ENCODE measurements at places on chromosomes 12 and 14.

DNA sequence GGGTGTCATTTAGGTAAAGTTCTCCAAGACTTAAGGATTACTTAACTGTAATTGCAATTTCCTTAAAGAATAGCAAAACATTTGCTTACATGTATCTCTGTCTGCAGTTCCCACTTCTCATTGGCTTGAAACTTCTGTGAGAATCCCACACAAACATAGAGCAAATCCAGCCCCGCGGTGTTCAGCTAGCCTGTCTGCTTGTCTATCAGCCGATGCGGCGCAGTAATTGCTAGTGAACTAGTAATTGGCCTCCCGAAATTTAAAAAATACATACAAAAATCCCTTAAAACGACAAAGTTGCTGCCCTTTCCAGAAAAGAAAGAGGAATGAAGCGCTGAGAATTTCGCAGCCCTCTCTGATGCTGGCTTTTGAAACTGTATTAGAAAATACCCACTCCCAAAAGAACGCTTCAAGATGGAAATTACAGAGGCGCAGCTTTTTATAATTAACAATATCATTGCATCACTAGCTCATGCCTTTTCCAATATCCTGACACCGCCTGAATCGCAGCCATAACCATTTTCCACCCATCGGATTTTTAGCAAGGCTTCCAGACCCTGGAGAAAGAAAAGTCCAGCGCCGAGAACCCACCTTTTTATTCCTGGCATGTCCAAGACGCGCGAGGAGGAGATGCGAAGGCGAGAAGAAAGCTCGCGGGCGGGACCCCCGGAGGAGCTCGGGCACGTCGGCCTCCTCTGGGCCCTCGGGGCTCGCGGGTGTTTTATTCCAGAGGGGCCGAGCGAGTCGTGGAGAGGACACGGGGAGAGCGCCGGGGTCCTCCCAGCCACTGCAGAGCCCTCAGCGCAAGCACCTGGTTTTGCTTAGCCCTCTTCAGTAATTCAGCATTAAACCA lies 646 bp downstream of the FBLN5 start:
- no peak overlapping the region for H3K27ac ChIP-seq
- H3K4me1 ChIP-seq, result peaks cover 9% of the 10 kb centered on the region
- no peak for DNase-seq
- H3K27me3 ChIP-seq, result peaks cover 25% of the 10 kb centered on the region

DNA sequence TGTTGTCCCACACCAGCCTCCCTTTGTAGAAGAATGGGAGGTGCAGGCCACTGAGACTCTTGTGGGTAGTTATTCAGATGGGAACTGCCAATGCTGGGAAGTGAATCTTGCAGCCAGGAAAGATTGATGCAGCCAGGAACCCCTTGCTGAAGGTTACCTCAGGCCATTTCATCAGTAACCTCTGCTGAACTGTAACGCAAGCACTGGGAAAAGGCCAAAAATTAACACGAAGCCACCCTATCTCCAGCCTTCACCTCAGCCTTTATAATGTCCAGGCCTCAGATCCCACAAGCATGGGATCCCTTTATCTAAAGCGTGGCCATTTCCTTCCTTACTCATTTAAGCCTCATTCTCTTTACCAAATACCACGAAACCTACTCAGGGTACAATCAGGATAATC lies 211.1 kb downstream of the SPTSSA start:
- no peak for DNase-seq
- no peak overlapping the region for H3K4me3 ChIP-seq
- no peaks in the 10 kb centered on the region for H3K36me3 ChIP-seq
- H3K4me1 ChIP-seq, result no peaks in the 10 kb centered on the region

DNA sequence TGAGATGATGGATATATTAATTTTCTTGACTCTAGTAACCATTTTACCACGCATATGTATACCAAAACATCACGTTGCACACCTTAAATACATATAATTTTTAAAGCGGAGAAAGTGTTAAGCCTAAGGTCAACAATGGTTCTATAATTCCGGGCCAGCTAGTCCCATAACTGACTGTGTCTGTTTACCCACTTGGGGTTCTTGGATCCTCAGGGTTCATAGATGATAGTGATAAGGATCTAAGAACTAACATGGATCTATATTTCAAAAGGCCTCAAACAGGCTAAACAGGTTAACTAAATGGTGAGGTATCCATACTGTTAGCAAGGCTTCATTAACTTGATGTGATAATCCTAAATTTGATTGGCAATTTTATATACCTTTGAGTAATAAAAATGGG lies 9.8 kb downstream of the SLC38A1 start:
- peaks cover 51% of the 10 kb centered on the region for H3K36me3 ChIP-seq
- H3K27ac ChIP-seq, result no peak overlapping the region
- no peak overlapping the region for H3K4me3 ChIP-seq
- no peak for DNase-seq

GRCh38 chr12:102479099-102479885 lies 1.1 kb downstream of the IGF1 start:
- H3K36me3 ChIP-seq, result peaks cover 5% of the 10 kb centered on the region
- peaks cover 51% of the 10 kb centered on the region for H3K4me1 ChIP-seq
- H3K27ac ChIP-seq, result no peak overlapping the region
- H3K27me3 ChIP-seq, result no peaks in the 10 kb centered on the region
- H3K4me3 ChIP-seq, result no peak overlapping the region

DNA sequence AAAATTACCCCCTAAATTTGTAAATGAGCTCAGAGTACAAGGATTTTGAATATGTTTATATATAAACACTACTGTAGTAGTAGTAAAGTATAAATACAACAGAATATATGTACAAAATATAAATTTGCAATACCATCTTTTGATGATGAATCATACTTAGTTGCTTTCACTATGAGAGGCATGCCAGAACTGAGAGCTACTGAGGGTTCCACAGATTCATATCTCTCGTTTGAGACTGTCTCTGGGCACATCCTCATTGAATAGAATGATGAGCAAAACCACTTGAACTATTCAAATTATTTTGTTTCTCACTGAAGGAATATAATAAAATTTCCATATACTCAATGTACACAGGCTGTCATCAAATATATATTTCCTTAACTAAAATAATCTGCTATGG lies 417.6 kb downstream of the NAV3 start:
- no peak overlapping the region for H3K27ac ChIP-seq
- H3K4me3 ChIP-seq, result no peak overlapping the region
- H3K36me3 ChIP-seq, result no peaks in the 10 kb centered on the region
- DNase-seq, result no peak

- H3K4me3 ChIP-seq, result no peak overlapping the region
- no peak for DNase-seq
- H3K27me3 ChIP-seq, result no peaks in the 10 kb centered on the region
- no peak overlapping the region for H3K27ac ChIP-seq
- H3K4me1 ChIP-seq, result peaks cover 43% of the 10 kb centered on the region
These were observed 52.7 kb downstream of the SPPL3 start for GRCh38 chr12:120851444-120851843.

GRCh38 chr12:120581998-120582397 lies 796 bp upstream of the POP5 start:
- H3K36me3 ChIP-seq, result peaks cover 25% of the 10 kb centered on the region
- H3K4me3 ChIP-seq, result peak overlapping the region; percentile 95
- no peak for DNase-seq
- H3K4me1 ChIP-seq, result peaks cover 31% of the 10 kb centered on the region
- H3K27me3 ChIP-seq, result peaks cover 16% of the 10 kb centered on the region

DNA sequence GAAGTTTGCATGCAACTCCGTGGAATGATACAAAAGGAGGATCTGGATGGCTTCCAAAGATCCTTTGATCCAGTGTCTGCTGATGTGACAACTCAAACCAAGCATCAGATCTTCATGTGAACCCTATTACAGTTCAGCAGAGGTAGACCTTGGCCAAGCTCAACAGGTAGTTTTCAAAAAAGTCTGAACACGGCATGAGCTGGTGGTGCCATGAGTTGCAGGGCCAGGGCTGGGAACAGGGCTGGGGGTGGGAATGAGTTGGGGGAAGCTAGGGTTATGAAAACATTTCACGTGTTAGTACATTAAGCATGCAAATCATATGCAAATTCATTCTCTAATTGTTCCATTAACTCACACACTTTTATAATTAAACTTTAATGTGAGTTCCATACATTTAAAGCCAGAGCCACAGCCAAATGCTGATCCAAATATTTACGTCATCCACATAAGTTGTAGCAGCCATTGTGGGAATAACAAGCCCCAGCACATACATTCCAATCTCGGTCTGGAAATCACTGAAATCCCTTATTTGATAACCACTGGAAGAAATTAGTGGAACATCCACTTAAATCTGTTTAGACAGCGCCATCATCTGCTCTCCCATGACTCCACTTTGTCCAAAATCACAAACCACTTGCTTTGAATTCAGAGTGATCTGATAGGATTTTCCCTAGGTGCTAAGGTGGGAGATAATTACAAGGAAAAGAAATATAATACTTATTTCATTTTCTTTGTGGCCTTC lies 158.5 kb downstream of the APAF1 start:
- no peaks in the 10 kb centered on the region for H3K36me3 ChIP-seq
- DNase-seq, result no peak
- H3K27ac ChIP-seq, result no peak overlapping the region
- peaks cover 30% of the 10 kb centered on the region for H3K27me3 ChIP-seq
- no peak overlapping the region for H3K4me3 ChIP-seq

- no peaks in the 10 kb centered on the region for H3K4me1 ChIP-seq
- H3K36me3 ChIP-seq, result no peaks in the 10 kb centered on the region
- H3K4me3 ChIP-seq, result no peak overlapping the region
- H3K27me3 ChIP-seq, result no peaks in the 10 kb centered on the region
- H3K27ac ChIP-seq, result no peak overlapping the region
These were observed 617.6 kb downstream of the LRFN5 start for GRCh38 chr14:42224053-42224888.

- H3K4me1 ChIP-seq, result peaks cover 48% of the 10 kb centered on the region
- peak overlapping the region; percentile 93 for H3K27ac ChIP-seq
- H3K36me3 ChIP-seq, result no peaks in the 10 kb centered on the region
- no peaks in the 10 kb centered on the region for H3K27me3 ChIP-seq
These were observed 4.5 kb upstream of the MIA2 start for GRCh38 chr14:39229222-39229543.

DNA sequence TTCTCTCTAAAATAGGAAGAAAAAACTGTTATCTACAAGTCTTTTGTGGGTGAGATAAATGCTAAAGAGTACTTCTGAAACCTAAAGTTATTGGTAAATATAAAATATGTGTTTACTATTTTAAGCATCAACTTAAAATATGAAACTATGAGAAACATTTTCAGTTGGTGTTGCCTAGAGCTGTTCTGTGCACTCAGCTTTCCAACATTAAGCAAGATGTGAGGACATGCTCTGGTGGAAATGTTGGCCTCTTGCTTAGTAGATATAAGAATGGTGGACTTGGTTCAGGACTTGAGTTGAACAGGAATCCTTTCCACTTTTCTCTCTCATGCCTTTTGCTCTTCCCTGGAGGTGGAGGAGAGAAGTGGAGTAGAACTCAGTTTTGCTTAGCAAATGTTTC lies 164.1 kb upstream of the PELI2 start:
- H3K27ac ChIP-seq, result no peak overlapping the region
- DNase-seq, result no peak
- no peaks in the 10 kb centered on the region for H3K4me1 ChIP-seq
- no peaks in the 10 kb centered on the region for H3K36me3 ChIP-seq
- H3K4me3 ChIP-seq, result no peak overlapping the region

GRCh38 chr12:100324498-100324897 lies 32.4 kb upstream of the SLC17A8 start:
- no peaks in the 10 kb centered on the region for H3K27me3 ChIP-seq
- peaks cover 34% of the 10 kb centered on the region for H3K36me3 ChIP-seq
- DNase-seq, result no peak
- H3K4me3 ChIP-seq, result no peak overlapping the region

GRCh38 chr12:71063087-71063486 lies 94.7 kb downstream of the TSPAN8 start:
- H3K4me3 ChIP-seq, result no peak overlapping the region
- H3K4me1 ChIP-seq, result no peaks in the 10 kb centered on the region
- H3K27me3 ChIP-seq, result no peaks in the 10 kb centered on the region
- H3K36me3 ChIP-seq, result no peaks in the 10 kb centered on the region
- DNase-seq, result no peak

DNA sequence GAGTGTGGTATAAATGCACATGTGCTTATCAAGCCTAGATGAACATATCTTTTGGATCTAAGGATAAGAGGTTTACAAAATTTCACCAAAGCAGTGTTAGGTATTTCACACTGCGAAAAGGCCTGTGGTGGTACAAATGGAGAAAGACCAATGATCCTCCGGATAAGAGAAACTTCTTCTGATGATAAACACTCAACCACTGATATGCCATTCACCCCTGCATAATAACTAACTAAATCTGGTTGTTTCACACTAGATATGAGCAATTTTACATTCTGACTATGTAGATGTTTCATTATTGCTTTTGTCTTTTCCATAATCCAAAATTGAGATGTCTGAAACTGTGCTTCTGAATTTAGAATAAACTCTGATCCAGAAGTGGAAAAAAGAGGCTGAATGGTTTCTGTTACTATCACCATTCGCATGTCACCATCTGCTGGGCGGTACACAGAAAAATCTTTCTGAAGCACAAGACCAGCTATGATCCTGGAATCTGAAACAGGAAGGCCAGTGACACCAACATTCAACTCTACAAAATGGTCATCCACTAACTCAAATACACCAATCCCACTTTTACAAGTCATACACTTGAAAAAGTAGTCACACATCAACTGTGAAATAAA lies 1.3 kb downstream of the BBS10 start:
- peaks cover under 1% of the 10 kb centered on the region for H3K27me3 ChIP-seq
- no peak for DNase-seq
- H3K36me3 ChIP-seq, result peaks cover 15% of the 10 kb centered on the region
- peak overlapping the region; percentile 89 for H3K4me3 ChIP-seq
- H3K4me1 ChIP-seq, result peaks cover 21% of the 10 kb centered on the region
- H3K27ac ChIP-seq, result peak overlapping the region; percentile 84

DNA sequence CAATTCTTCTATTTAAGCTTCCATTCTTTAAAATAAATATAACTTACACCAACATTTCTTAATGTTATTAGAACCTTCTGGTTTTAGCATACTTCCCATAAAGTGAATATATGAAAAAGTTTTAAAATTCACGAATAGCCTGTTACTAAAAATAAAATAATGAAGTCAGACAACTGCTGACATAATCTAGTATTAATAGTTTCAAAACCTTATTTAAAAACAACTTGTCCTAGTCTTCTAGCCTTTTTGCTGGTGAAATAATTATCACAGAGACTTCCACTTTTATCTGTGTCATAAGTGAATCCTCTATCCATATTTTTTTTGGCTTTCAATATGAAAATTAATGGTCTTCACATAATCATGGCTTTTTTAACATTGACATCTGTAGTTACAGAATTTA lies 93.8 kb upstream of the MON2 start:
- no peak for DNase-seq
- no peaks in the 10 kb centered on the region for H3K27me3 ChIP-seq
- no peak overlapping the region for H3K27ac ChIP-seq
- no peak overlapping the region for H3K4me3 ChIP-seq
- H3K36me3 ChIP-seq, result peaks cover 33% of the 10 kb centered on the region
- H3K4me1 ChIP-seq, result peaks cover 27% of the 10 kb centered on the region

- no peak overlapping the region for H3K27ac ChIP-seq
- DNase-seq, result no peak
- no peak overlapping the region for H3K4me3 ChIP-seq
- H3K4me1 ChIP-seq, result peaks cover 6% of the 10 kb centered on the region
- H3K27me3 ChIP-seq, result peaks cover 2% of the 10 kb centered on the region
These were observed 79.2 kb downstream of the B4GALNT3 start for GRCh38 chr12:538731-539539.

GRCh38 chr14:23095196-23096108 lies at the start of gene C14orf119:
C14orf119 (plus strand) TSS chr14:23095505; CDS start chr14:23097659, 2,154 bp downstream.
- no peaks in the 10 kb centered on the region for H3K27me3 ChIP-seq
- H3K27ac ChIP-seq, result no peak within 1 kb of the TSS
- no peak within 1 kb of the TSS for H3K4me3 ChIP-seq
- peak; percentile 99 for DNase-seq
- H3K4me1 ChIP-seq, result peaks cover 33% of the 10 kb centered on the region
